ENCODE measurements at places on chromosomes 6 and 20.

DNA sequence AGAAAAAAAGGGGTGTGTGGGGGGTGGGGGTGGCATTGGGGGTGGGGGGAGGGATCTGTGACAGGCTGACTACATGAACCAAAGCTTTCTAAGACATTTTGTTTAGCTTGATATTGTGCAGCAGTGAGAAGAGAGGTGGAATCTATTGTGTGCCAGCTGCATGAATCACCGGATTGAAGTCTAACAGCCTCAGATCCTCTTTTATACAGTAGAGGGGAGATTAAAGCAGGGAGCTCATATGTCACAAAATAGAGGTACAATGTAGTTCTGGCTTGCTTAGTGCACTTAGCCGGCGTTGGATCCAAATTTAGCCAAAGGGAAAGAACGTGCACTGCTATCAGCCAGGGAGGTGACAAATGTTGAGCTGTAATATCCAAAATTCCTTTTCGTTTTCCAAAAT lies 404.2 kb upstream of the CITED2 start:
- DNase-seq, result no peak

DNA sequence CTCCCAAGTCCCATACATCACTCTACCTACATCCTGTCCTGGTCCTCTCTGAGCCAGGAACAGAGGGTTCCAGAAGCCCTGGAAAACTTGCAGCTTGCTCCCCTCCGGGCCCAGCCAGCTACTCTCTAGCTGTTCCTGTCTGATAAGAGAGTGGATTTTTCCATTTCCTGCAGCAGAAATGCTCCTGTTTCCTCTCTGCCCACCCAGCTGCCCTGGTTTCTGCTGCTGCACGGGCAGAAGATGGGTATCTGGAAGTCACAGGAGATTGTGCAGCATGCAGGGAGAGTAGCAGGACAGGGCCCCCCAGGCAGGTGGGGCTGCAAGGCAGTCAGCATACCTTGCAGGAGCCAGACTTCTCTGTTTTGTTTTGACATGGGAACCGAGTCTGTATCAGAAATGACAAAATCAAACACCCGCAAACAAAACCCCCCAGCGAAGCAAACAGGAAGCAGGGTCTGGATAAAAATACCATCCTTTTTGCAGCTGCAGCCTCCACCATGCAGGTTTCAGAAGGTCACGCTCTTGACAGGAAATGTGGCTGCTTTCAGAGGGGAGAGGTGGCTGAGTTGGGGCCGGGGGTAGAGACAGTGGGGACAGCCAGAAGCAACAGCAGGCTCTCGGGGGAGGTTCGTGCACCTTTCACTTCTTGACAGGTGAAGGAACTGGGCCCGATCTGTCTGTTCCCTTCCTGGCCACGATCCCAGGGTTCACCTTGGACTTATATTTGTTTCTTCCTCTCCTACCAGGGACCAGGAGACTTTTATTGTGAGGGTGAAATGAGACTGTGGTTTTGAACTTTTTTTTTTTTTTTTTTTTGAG lies 50.8 kb upstream of the FAM83D start:
- DNase-seq, result no peak

DNA sequence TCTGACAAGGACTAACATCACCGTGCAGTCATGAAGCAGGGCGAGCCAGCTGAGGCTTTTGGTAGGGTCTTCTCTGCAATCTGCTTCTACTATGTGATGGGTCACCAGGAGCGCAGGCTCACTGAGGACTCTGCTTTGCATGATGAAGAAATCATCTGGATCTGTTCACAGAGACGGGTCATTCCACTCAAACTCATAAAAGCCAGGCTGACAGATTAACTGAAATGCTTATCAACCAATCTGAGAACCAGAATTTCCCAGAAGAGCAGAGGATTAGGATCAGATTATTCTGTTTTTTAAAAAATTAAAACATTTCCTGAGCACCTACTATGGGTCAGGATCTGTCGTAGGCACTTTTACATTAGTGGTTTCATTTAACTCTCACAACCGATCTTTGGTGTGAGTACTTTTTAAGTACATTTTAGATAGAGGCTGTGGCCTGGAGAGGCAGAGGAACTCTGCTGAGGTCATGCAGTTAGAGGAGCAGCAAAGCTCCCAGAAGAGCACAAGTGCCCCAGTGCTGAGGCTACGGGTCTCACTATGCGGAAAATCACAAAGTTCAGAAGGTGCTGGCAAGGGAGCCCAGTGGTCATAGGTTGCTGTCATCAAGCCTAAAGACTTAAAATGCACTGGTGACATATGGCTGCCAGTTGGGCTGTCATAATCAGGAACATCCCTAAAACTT lies 109.1 kb downstream of the BACH2 start:
- DNase-seq, result no peak

DNA sequence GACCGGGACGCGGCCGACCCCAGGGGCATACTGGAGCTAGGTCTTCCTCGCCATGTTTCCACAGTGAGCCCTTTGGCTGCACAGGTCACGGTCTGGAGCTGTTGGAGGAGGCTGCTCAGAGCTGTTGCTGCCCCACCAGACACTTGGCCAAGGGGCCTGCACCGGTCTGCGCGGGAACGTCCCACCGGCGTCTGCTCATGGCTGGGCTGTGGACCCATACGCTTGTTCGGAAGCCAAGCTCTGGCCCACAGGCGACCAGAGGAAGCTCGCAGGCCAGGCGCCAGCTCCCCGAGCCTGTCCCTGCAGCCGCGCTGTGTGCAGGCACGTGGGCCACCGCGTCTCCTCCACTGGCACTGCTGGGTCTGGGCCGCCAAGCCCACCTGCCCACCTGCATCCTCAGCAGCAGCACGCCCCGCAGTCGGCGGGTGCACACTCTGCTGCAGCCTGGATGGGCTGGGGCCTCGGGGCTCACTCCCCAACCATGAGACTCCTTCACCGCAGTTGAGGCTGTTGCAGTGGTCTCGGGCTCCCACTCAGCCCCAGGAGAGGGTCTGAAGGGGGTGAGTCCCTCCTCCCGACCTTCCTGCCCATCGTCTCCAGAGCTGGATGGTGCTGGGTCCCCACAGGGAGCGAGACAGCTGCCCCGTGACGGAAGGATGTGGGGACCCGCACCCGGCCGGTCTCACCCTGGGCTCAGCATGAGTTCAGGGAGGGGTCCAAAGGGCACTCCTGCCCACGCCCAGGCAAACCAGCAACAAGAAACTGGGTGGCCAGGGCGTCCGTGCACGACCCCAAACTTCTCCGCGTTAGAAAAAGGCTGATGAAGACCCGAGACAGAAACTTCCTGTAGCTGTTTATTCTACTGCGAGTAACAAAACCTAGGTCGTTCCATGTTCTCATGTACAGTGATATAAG lies 15.5 kb upstream of the TCFL5 start:
- no peak for DNase-seq

DNA sequence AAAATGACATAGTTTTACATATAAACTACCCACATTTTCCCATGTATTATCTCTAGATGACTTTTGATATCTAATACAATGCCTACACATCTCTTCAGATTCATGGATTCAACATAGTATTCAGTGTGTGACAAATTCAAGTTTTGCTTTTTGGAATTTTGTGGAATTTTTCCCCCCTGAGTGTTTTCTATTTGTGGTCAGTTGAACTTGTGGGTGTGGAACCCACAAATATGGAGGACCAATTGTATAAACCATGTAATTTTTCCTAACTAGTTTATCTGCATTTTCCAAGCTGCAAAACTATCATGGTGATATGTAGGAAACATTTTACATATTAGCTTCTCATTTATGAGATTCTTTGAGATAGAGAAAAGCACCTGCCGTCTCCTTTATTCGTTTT lies 374.3 kb upstream of the SOX4 start:
- no peak for DNase-seq

GRCh38 chr20:51331481-51331880 lies 211.0 kb downstream of the NFATC2 start:
- no peak for DNase-seq

GRCh38 chr6:158018041-158018771 lies 36.5 kb downstream of the SYNJ2 start:
- DNase-seq, result no peak

GRCh38 chr20:7744411-7744810 lies 195.8 kb downstream of the HAO1 start:
- no peak for DNase-seq

DNA sequence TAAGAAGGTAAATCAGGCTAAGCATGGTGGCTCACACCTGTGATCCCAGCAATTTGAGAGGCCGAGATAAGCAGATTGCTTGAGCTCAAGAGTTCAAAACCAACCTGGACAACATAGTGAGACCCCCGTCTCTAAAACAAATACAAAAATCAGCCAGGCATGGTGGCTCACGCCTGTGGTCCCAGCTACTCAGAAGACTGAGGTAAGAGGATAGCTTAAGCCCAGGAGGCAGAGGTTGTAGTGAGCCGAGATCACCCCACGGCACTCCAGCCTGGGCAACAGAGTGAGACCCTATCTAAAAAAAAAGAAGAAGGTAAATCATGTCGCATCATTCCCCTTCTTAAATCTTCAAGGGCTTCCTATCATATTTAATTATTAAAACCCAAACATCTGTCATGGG lies 39.0 kb upstream of the PRND start:
- no peak for DNase-seq

DNA sequence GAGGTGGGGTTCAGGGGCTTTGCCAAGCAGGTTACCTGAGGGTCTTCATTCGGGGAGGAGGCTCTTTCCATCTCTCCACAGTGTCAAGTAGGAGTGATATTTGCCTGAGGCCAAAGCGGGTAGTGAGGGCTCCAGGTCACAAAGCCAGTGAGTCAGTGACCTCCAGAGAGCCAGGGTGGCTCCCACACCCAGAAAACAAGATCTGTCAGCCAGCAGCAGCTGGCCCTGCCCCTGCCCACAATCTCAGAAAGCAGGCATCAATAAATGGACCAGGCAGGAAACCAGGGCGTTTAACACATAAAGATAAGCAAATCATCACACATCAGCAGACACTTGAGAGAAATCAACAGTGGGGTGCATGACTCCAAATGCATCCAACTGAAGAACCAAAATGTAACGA lies 250.8 kb downstream of the CDH26 start:
- DNase-seq, result no peak

GRCh38 chr6:93721386-93722048 lies 302.2 kb upstream of the EPHA7 start:
- DNase-seq, result no peak

DNA sequence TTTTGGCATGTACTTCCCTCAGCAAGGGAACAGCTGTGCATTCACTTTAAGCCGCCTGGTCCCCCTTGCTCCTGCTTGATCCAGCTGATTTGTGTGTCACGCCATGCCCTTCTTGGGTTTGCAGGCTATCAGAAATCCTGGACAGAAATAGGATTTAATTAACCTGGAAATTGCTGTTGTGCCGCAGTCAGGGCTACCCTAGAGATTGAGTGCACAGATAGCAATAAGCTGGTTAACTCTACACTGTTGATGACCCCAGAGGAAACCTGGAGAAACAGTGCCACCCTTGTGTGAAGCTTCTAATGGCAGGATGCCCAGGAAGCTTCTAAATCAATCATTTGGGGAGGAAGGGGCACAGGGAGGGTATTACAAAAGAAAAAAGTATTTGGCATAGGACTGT lies 199.0 kb downstream of the JARID2 start:
- DNase-seq, result no peak

DNA sequence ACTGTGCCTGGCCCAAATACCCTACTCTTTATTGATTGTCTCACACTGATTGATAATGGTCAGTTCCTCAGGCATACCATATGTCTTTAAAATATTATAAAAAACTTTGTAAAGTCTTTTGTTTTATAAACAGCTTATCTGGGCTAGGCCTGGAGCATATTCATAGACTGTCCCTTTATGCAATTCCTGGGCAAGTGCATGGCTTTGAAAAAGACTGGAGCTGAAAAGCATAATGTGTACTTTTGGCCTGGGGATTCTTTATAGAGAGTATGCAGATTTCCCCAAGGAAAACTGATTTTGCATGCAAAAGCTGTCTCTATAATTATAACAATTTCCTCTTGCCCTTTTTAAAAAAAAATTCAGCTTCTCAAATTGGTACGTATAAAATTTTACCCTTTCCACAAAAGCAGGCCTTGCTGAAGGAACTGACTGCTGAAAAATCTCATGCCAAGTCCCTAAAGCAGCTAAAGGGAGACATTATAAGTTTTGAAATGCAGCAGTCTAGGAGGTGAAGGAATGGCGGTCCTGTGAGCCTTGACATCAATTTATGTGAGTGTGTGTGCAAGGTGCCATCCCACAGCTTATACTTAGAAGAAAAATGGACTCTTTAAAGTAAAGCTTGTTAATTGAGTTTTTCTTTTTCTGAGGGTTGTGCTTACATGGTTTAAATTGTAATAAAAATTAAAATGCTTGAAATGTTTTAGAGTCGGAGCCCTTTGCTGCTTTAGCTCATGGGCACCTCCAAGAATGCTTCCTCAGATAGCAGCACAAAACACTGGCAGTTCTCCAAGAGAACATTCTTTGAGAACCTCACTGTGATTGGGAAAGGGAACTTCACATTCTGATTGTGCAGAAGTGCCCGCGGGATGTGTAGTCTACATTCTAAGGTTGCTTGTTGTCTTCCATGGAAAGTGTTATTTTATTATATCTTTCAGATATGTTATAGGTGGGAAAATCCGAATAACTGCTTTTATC lies 43.9 kb downstream of the PLCB4 start:
- no peak for DNase-seq

DNA sequence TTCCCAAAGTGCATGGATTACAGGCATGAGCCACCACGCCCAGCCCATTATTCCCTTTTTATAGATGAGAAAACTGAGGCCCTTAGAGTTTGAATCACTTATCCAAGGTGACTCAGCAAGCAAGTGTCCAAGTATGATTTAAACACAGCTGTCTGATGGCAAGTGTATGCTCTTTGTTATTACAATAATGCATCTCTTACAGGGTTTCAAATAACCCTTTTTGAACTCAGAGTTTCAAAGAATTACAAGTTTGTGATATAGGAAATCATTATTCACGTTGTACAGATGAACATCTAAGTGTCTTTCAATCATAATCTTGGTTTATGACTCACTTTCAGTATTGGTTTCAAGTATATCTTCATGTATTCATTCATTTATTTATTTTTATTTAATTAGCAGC lies 63.0 kb downstream of the CD83 start:
- DNase-seq, result no peak

GRCh38 chr20:4216866-4217265 lies 201.5 kb upstream of the RNF24 start:
- DNase-seq, result no peak

DNA sequence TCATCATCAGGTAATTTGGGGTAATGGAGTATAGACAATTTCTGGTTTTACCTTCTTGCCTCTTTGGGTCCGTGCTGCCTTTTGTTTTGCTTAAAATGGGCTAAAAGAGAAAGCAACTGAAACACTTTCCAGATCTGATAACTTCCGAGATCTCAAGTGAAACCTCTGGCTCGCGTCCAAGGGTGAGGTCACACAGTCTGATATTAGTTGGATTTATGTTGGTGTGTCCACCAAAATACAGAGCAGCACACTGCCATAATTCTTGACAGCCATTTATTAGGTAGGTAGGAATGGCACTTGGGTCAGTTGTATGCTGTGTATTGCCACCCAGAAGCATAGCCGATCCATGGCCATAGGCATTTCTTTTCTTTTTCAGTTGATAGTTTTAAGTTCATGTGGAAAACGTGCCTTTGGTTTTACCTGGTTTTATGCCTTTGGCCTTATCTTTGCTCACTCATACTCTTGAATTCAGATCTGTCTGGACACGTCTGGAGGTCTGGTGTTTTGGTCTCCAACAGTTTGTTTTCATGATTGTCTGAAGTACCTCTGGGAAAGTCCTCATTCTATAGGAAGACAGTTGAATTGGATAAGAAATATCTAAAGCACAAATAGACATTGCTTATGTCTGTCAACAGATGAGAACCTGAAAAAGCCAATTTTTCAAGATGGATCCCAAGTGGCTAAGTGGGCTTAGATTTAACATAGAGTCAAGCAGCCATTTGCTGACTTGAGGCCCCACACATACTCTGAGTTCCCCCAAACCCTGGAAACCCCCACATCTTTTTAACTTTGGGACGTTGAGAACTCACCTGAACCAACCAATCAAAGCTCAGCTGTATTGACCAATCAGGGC lies 320.8 kb downstream of the SOX4 start:
- peak; percentile 59 for DNase-seq

Measured in stimulated activated CD4-positive, alpha-beta T cell treated with anti-CD3 and anti-CD28 coated beads, Interleukin-12 subunit alpha, Interleukin-12 subunit beta, amount 100 ng/mL, for 24 hours (primary cell).